Jurkat, Clone E6-1 (cell line): ENCODE measurements at places on chromosomes 16 and 17.
A peak's percentile ranks its signal among the peaks of the same experiment; 100 is the strongest.

- DNase-seq: no peak
These were observed 53.7 kb downstream of the WDR45B start for GRCh38 chr17:82594571-82594970.

- peak; percentile 69 for DNase-seq
These were observed 113.2 kb downstream of the PRKCA start for GRCh38 chr17:66415366-66416206.

GRCh38 chr17:8056976-8057625 lies 18.2 kb downstream of the ALOX15B start:
- no peak for DNase-seq

GRCh38 chr16:21685034-21685455 lies 21.3 kb downstream of the OTOA start:
- DNase-seq: no peak

GRCh38 chr16:10761373-10761772 lies 17.7 kb downstream of the NUBP1 start:
- DNase-seq: no peak

DNA sequence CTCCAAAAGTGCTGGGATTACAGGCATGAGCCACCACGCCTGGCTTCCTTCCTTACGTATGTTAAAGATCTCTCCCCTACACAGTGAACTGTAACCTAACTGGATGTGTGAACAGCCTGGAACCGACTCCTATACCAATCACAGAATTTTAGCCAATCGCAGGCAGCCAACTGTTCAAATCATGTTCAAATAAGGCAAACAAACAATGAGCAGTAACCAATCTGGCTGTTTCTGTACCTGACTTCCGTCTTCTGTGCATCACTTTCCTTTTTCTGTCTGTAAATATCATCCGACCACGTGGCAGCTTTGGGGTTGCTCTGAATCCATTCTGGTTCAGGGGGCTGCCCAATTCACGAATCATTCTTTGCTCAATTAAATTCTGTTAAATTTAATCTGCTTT lies 27.5 kb downstream of the TEKT5 start:
- no peak for DNase-seq

GRCh38 chr17:46964315-46965265 lies 14.5 kb downstream of the RPRML start:
- DNase-seq: no peak

DNA sequence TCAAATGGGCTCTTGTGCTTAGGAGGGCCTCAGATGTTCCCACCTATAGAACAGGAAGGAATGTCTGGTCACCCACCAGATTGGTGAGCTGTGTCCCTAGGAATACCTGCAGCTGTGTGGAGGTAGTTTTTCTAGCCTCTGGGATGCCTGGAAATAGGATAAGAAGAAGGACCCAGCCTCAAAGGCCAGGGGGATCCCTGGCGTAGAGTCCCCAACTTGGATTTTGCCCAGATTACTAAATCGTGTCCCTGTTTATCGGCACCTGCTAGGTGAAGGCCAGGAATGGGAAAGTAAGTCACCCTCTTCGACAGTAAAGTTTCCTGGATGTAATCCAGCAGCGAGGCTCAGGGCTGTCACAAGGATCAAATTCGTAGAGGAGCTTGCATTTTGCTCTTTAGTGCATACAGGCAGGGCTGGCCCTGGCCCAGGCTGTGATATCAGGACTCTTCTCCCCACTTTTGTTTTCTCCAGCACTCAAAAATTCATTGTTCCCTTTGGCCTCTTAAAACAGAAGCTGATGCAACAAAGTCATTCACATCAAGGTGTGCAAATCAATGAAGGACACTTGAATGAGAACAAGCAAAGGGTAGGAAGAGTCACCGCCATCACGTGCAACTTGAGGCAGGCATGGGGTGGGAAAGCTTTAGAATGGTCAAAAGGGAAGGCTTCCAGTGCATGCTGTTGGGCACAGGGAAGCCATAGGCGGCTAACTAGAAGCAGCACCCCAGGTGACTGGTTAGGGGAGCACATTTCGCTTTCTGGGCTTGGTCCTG lies 7.5 kb downstream of the SLC13A2 start:
- DNase-seq: no peak

- DNase-seq: no peak
These were observed 118.7 kb upstream of the NLRP1 start for GRCh38 chr17:5702951-5703510.

- DNase-seq: no peak
These were observed 5.1 kb upstream of the PITPNM3 start for GRCh38 chr17:6561446-6561845.

GRCh38 chr17:59827721-59828477 lies 64.8 kb downstream of the TUBD1 start:
- DNase-seq: no peak

GRCh38 chr17:50737118-50737698 lies 17.8 kb downstream of the LUC7L3 start:
- DNase-seq: no peak

DNA sequence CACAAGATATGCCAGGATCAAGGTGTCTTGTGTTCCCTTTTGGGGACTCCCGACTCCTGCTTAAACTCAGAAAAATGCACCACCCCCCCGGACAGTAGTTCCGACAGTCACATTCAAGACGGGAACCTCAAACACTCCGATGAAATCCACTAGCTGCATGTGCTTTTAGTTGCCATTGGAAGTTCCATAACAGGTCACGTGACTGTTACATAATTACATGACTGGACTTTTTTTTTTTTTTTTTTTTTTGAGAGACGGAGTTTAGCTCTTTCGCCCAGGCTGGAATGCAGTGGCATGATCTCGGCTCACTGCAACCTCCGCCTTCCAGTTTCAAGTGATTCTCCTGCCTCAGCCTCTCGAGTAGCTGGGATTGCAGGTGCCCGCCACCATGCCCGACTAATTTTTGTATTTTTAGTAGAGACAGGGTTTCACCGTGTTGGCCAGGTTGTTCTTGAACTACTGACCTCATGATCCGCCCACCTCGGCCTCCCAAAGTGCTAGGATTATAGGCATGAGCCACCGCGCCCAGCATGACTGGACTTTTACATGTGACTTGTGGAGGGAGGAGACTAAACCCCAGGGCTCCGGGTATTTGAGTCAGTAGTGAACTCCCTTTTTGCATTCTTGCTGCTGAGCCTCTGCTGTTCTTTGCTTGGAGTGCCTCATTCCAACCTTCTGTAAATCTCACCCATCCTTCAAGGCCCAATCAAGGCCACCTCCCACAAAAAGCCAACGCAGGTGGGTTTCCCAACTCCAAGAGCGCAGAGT lies 1.6 kb downstream of the SIRT7 start:
- no peak for DNase-seq

GRCh38 chr17:61331178-61331577 lies 68.5 kb upstream of the TBX2 start:
- DNase-seq: no peak

- no peak for DNase-seq
These were observed 271.3 kb upstream of the ZFHX3 start for GRCh38 chr16:73319261-73319660.

GRCh38 chr17:41678411-41678906 lies 10.2 kb upstream of the EIF1 start:
- DNase-seq: no peak

DNA sequence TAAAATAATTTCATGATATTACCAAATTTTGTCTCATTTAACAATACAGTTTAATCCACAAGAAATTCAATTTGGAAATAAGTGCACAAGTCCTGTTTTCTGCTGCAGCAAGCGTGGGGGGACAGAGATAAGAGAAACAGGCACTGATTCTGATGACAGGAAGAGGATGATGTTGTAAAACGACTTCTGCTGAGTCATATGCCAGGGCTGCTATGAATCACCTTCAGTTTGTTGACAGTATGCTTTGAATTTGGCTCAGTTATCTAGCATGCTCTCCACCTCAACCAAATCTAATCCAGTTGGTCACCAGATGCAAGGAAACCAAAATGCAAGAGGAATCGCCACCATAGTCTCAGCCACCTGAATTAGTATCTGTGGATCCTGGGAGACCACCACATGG lies 244.1 kb upstream of the MON1B start:
- DNase-seq: no peak

DNA sequence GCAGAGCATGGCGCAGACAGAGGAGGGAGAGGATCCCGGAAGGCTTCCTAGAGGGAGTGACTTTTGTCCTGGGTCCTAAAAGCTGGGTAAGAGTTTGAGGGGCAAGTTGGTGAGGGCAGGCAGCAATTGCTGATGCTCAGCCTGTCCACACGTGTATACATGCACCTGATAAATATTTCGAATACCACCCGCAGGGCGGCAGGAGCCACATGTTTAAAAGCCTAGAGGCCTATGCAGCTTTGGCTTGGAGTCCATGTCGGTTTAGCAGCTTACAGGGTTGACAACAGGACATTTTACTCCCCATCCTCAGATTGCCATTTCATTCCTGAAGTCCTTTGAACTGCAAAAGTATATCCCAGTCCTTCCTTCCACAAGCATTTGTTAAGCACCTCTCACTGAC lies 99.1 kb downstream of the KATNIP start:
- no peak for DNase-seq

DNA sequence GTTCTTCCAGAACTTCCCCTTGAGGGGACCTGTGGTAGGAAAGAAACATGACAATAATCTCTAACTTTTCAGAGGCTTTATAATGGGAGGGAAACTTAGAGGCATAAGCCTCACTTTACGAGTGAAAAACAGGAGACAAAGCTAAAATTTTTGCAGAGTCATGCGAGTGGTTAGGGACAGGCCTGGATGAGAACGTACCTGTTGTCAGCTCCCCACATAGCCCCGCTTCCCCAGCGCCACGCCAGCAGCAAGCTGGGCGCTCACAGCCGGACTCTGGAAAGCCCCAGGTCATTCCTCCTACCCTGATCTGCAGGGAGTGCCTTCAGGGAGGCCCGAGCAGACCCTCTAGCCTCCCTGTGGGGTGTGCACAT lies 53.6 kb downstream of the LDHD start:
- DNase-seq: no peak

- DNase-seq: no peak
These were observed 90.7 kb downstream of the SHISA9 start for GRCh38 chr16:12992066-12992465.

DNA sequence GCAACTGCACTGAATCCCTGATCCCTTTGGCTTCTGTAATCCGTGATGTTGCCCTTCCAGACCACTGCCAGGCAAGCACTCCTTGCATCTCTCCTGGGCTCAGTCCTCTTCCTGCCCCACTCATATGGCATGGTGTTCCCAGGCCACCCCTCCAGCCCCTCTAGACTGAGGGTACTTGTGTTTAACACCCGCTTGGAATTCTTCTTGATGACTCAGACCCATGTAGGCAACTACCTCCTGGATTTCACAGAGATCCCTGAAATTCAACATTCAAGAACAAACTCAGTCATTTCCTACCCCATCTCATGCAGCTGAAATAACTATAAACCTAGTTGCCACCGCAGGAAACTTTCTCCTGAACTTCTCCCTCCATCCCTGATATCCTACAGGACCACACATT lies 541.9 kb upstream of the CDH11 start:
- DNase-seq: no peak

GRCh38 chr17:9261081-9262012 lies 240.0 kb downstream of the NTN1 start:
- DNase-seq: no peak

GRCh38 chr17:18314059-18314730 lies 599 bp downstream of the TOP3A start:
- no peak for DNase-seq

DNA sequence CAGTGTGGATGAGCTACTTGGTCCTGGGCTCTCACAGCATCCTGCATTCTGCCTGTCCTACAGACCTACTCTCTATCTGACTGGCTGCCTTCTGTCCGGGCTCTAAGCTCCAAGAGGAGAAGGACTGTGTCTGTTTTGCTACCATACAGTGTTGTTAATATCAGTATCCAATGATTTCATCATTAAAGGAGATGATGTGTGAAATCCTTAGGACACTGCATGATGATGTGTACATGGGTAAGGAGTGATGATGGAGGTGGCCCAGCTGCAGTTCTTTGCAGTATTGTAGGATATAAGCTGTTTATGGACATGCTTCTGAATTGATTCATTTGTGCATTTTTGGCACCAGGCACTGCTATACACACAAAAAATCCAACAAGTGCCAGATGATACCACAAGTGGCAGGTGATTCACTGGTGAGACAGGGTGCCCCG lies 536.9 kb upstream of the CDH11 start:
- DNase-seq: no peak

DNA sequence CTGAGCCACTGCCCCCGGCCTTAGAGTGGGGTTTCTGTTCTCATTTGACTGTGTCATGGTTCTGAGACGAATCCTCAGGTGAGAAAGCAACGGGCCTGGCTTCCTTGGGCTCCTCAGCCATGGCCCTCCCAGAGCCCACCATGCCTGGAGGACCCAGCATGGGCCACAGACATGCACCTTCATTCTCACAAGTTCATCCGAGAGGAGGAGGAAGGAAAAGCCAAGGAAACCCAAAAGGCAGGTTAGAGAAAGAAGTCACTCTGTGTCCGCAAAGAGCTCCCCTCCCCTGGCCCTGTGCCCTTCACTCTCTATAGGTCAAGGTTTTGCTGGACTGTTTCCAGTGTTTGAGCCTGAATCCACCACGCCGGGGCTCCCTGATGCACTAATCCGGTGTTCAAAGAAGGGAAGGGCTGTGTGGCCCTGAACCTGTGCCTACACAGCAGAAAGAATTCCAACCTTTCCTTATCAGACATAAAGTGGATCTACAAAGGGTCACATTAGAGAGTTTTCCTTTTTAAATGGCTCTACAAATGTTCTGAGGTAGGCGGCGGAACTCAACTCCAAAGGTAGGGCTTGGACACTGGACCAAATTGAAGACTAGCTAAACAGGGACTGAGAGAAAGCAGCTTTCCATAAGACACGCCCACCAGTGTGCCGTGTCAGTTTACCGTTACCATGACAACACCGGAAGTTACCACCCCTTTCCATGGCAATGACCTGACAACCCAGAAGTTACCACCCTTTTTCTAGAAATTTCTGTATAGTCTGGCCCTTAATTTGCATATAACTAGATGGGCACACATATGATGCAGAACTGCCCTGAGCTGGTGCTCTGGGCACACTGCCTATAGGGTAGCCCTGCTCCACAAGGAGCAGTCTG lies 15.9 kb upstream of the PECAM1 start:
- DNase-seq: peak; percentile 40

DNA sequence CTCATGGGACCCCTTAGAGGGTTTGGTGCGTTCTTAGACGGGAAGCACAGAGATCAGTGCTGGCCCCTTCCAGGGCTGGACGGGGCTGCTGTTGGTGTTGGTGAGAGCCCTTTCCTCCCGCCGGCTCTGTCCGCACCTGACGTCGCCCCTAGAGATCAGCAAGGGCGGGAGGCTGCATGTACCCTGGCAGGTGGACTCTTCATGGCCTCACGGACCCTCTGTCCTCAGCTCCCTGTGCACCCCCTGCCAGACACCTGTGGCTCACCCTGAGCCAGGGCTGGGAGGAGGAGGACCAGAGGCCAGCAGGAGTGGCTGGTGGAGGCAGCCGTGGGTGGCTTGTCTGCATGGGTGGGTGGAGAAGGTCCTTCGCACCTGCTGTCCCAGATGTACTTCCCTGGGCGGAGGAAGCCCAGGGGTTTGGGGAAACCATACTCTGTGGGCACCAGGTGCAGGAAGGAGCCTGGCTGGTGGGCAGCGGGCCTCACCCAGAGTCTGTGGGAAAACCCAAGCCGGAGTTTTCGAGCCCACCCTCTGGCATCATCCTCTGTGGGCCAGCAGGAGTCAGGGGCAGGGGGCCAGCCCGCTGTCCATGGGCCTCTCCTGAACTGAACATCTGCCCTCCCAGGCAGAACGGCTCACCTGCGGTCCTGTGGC lies 348.6 kb downstream of the SEC14L1 start:
- DNase-seq: no peak
